ENCODE measurements at places on chromosomes 5 and 9.
A peak's percentile ranks its signal among the peaks of the same experiment; 100 is the strongest.

- peak; percentile 53 for DNase-seq
Measured at GRCh38 chr5:15691521-15691920, 191.5 kb downstream of the FBXL7 start.

GRCh38 chr5:150143350-150144245, 12.0 kb downstream of the PDGFRB start:
- DNase-seq: peak; percentile 97

- no peak for DNase-seq
Measured at GRCh38 chr5:3854188-3854821, 258.7 kb downstream of the IRX1 start.

DNA sequence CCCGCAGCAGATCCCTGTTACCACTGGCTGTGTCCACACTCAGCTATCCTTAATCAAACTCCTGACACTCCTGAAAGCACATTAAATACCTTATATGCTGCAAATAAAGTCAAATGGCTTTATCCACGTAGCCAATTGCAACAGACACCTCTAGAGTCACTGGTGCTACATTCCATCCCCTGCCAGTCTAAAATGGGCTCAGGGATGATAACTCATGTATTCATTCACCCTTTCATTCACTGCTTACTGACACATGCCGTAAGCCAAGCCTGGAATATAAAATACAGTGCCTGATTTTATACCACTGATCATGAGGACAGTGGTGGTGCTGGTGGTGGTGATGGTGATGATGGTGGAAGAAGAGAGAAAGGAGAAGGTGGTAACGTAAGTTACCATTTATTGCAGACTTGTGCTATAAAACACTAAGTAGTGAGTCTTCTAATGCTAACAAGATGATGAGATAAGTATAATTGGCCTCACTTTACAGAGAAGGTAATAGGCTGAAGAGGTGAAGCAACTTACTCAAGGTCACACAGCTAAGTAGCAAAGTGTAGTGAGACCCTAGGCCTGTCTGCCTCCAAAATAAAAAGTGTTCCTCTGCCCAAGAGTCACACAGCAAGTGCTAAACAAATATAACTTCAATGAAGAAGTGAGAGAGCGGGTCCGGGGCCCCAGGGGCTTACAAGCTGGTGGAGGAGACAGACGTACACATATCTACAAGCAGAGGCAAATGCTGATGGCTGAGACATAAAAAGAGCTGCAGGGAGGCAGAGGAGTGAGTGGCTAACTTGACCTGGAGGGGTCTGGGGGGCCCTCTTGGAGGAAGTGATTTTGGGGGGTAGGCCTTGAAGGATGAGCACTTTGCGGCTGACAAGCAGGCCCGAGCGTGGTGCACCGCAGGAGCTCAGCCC, 1.2 kb downstream of the TTLL11 start:
- no peak for DNase-seq

DNA sequence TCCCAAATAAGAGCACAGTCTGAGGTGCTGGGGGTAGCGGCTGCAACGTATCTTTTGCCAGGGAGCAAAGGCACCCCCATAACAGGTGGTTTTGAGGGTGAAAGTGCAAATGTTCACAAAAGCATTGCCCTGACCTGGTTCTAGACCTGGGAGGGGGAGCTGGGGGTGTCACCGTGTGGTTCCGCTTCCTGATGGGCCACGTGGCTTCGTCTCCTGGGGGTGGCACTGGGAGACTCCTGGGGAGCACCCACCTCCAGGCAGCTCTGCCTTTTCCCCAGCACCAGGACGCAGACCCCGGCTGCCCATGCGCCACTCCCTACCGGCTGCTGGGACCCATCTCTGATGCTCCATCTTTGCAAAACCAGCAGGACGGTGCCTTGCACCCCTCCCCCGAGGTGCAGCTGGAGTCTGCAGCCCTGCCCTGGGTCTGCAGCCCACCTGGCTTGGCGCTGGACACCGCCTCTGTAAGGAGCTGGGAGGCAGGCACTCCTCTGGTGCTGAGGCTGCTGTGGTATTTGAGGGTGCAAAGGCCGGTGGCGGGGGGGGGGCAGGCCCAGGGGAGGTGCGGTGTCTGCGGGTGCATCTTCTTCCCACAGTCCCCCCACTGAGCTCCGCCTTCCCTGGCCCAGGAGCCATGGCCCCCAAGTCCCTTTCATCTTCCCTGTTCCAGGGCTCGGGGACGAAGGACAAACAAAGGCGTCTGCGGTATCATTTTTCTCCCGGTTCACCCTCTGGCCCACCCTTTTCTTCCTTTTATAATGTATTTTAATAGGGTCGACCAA, 29.8 kb upstream of the RXRA start:
- DNase-seq: no peak

GRCh38 chr5:61263561-61264272, 68.3 kb upstream of the ZSWIM6 start:
- DNase-seq: no peak

DNA sequence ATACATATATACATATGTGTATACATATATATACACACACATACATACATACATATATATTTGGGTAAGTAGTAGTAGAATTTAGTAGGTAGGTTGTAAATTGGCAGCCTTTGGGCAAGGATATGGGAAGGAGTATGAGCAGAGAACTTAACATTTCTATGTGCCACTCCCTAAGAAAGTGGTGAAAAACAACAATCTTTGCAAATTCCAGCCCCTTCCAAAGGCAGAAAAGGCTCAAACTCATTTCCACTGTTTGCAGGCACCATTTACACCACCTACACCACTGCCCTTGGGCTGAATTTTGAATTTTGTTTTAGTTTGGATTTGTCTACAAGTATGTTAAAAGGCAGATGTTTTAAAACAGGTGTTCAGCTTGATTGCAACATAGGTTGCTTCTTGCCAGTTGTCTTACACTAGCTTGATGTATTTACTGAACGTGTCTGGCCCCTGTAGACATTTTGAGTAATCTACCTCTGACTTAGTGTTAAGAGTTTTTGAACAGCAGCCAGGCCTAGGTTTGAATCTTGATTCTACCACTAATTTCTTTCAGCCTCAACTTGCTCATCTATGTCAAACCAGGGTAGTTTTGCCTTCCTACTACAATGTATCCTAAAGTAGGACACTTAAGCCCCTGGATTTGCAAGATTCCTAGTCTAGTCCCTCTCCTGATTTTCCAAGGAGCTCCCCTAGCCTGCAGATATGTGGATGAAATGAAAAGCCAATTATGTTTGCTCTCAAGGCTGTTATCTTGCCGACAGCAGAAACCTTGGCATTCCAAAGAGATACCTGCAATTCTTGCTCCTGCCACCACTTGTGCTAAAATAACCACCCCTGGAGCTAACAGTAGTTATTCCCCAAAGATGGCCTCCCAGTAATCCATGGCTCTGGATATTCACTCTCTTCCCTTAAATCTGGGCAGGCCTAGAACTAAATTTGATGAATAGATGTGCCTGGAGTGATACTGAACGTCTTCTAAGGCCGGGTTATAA, 156.2 kb upstream of the SLC44A1 start:
- DNase-seq: no peak

DNA sequence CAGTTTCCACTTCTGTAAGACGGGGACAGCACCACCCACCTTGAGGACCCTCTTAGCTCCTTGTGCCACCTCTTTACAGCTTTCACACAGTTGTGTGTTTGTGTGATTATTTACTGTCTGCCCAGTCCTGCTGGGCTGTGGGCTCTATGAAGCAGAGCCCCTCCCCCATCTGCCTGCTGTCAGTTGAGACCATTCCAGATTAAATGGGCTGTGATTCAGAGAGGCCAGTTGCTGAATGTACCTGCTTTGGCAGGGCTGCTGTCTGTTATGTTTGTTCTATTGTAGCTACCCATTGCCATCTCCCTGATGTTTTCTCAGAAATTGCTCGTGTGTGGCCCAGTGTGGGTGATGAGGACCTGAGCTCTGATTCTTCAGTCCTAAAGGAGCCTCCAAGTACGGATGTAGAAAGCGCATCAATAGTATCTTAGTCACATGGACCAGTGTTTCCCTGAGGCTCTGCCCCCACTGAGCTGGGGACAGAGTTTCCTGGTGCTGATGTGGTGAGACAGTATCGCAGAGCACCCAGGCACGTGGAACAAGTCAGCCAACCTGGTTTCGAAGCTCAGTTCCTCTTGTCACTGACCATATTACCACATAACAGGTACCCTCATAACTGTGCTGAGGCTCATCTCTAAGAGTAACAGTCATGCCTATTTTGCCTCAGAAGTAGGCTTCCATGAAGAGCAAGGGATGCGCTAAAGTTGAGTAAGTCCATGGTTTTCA, 3.7 kb downstream of the ANGPTL2 start:
- DNase-seq: no peak

GRCh38 chr5:81750308-81751008, 439 bp downstream of the SSBP2 start:
- DNase-seq: no peak

DNA sequence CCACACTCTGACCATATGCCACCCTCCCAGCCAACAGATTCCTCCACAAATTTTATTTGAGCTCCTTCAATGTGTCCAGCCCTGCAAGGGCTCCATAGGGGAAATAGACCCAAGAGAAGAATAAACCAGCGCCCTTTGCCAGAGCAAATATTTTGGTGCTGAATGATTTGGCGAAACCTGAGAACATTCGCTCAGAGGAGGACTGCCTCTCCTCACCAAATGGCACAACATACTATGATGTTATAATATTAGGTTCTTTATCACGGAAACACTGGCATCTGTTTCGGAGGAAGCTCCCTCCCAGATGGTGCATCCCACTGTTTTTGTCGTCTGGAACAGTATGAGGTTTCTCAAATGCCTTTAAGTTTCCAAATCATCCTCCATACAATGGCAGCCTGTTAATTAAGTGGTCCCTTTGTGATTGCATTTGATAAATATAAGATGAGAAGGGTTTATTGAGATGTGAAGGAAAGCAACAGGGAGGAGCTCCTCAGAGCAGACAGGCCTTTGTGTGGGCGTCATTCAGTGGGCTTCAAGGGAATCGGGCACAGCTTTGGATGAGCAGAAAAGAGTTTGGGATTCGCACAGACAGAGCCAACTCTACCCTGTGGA, 139.1 kb upstream of the ADRA1B start:
- DNase-seq: no peak

DNA sequence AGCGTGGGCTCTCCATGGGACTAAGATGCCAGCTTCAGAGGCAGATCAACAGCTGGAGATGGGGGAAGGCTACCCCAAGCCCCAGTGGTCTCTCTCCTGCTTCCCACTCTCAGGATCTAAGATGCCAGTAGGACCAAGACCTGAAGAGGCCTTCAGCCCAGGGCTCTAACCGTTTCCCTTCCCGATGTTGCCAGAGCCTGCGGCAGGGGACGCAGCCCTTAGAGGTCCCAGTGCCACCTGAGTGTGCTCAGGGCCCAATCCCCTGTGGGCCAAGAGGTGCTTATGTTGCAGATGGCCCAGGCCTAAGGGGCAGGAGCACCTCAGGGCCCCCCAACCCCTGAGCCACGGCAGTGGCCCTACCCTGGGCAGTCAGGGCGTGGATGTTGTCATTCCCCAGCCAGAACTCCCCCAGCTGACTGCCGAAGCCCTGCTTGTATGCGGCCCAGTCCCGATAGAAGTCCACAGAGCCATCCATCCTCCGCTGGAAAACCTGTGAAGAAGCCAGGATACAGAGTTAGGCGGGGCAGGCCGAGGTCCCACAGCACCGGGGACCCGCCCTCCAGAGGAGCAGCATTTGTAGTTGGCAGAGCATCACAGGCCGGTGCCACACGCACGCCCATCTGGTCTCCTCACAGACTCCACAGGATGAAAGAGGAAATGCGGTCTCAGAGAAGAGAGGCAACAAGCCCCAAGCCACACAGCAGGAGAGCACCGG, 5.4 kb downstream of the FCN1 start:
- no peak for DNase-seq

DNA sequence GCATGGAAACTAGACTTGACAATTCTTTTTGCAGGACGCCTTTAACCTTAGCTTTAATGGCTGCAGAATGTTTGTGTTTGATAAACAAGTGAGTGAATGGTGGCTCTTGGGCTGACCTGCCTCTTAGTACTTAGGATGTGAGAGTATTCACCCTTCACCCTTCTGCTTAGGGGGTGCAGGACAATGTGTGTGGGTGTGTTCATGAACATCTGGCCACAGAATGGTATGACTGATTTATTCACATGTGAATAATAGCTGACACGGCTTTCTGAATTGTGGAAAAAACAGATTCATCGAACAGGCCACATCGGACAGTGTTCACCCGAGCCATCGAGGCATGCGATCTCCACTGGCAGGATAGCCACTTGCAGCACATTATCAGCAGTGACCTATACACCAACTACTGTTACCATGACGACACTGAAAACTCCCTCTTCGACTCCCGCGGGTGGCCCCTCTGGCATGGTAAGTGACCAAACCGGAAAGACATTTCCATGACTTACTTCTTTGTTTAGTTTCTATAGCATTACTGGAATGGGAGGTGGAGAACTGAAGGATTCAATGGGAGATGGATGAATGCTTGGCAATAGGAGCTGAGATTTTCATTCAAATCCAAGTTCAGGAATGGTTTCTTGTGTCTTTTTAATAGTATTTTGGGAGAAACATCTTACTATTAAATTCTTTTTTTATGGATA, 193.6 kb downstream of the ZSWIM6 start:
- DNase-seq: no peak

DNA sequence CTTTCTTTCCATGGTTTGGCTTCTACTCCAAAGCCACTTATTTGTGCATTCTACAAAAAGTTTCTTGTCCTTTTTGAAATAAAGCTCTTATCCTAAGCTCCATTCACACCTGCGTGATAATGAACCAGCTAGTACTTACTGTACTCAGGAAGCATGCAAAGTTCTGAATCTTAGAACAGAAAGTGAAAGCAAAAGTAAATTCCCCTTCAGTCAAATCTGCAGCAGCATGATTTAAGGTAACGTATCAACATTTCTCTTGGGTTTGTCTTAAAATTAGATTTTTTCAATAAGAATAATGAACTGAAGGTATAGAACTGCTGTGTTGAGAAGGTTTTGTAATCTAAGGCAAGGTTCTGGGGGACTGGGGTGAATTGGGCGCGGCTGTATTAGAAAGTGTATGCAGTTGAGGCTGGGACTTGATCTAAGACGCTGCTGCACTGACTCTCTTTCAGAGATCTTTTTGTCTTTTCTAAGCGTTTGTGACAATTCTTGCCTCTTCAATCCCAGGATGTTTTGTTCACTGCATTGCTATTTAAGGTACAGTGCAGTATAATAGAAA, at the start of gene ERAP2:
TSS of gene ERAP2 (plus strand) at position 209 of the 559 bp plus-strand sequence. CDS start 3,186 bp downstream, outside the sequence.
- DNase-seq: peak; percentile 61

GRCh38 chr5:90985341-90985740, 397.8 kb downstream of the ARRDC3 start:
- DNase-seq: no peak

- no peak for DNase-seq
Measured at GRCh38 chr9:21853414-21853813, 51.0 kb downstream of the MTAP start.

GRCh38 chr5:581266-581665, 30.9 kb upstream of the CEP72 start:
- no peak for DNase-seq

GRCh38 chr5:39616131-39616530, 191.4 kb upstream of the DAB2 start:
- DNase-seq: no peak

Data from fibroblast of mammary gland (primary cell).